ENCODE measurements at places on chromosomes 5 and 9.

DNA sequence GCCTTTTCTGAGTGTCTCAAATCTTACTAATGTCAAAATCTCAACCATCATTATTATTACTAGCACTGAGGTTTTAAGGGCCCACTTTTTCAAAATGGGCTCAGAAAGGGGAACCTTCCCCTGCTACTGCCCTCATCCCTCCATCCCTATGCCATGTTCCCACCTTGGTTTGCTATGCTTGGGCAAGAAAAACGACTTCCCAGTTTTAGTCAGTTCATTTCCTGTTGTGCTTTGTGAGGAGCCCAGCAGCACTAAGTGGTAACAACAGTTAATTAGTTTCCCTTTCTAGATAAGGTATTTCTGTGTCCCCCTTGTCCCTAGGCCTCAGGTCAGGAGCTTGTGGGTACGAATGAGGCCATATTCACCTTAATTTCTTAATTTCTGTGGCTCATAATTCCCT is 595.2 kb downstream of the RAB3C start:
- DNase-seq = no peak

- peak; percentile 22 for DNase-seq
Measured at GRCh38 chr9:114524247-114524681, 19.0 kb upstream of the WHRN start.

DNA sequence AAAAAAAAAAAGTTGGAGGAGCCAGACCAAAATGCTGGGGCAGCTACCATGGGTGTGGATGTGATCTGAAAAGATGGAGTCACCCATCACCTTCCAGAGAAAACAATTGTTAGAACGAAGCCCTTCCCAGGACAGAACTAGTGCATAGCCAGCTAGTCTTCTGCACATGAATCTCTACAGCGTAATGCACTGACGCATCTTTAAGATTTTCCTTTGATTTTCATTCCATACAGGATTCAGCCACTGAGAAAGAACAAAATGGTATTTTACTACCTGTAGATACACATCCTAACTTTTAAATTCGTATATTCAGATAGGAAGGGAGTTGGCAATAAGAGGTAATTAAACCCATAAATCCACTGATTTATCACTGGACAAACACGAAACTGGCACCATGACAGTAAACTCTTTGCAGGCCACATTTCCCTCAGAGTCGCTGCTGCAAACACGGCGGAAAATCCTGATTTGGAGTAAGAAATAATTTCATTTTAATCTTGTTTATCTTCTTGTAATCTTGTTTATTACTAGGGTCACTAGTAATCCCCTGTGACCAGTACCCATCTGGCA is 206.6 kb downstream of the SPOCK1 start:
- DNase-seq = no peak

GRCh38 chr5:168529374-168530234 is 499 bp downstream of the FBLL1 start:
- DNase-seq = no peak

GRCh38 chr9:107949061-107949460 is 459.5 kb upstream of the KLF4 start:
- no peak for DNase-seq

- no peak for DNase-seq
Measured at GRCh38 chr9:68669218-68669617, 35.8 kb upstream of the PIP5K1B start.

DNA sequence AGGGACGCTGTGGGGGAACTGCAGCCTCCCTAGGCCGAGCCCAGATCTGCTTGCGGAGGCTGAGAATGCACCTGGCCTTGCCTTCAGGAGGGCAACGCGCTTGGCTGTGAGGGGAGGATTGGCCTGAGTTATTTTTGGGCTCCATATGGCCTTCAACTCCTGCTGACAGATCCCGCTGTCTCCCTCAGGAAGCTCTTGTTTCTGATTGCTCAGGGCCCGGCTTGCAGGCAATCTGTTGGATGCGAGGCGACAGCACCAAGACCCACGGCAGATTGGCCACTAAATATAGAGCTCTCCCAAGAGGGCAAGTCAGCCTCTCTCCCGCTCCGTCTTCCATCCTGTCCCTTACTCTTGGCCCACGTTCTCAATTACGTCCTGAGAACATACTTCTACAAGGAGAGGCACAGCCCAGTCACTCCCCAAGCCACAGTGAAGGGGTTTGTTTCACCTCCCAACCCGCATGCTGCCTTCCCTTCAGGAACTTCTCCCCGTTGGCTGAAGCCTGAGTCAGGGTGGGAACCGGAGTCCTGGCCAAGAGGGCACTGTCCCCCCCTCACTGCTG is 53.6 kb downstream of the RASGEF1C start:
- DNase-seq = no peak

GRCh38 chr9:75844321-75844720 is 46.2 kb upstream of the PCSK5 start:
- DNase-seq = no peak

GRCh38 chr9:126699401-126699881 is 85.7 kb downstream of the LMX1B start:
- DNase-seq = no peak

GRCh38 chr9:124353811-124354274 is 61.4 kb downstream of the PSMB7 start:
- no peak for DNase-seq

GRCh38 chr9:92561374-92562330 is 25.9 kb upstream of the ECM2 start:
- DNase-seq = peak; percentile 68

DNA sequence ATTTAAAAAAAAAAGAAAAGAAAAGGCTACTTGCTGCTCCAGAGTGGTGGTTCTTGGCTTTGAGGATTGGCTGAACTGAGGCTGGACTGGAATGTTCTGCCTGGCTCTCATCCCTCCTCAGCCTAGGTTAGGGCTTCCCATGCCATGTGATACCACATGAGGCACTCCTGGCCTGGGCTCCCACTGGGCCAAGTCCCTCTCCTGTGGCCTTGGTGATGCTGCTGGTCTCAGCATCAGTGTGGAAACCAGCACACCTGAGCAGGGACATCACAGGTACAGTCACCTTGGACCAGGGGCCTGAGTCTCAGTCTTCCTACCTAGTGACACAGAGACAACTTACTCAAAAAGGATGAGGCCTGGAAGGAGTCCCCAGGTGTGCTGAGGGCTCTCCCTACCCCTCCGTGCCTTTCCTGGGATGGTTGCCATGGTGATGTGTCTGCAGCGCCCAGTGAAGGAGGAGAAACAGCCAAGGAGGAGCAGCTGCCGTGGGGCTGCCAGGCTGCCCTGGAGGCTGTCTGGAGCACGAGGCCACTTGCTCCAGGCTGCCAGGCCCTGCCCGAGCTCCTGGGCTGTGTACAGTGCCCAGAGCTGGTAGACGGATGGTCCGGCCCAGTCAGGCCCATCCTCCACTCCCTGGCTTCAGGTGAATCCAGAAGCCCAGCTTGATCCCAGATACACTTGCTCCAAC is 71.0 kb downstream of the WNK2 start:
- DNase-seq = no peak

- DNase-seq = no peak
Measured at GRCh38 chr9:108166519-108166918, 677.0 kb upstream of the KLF4 start.

DNA sequence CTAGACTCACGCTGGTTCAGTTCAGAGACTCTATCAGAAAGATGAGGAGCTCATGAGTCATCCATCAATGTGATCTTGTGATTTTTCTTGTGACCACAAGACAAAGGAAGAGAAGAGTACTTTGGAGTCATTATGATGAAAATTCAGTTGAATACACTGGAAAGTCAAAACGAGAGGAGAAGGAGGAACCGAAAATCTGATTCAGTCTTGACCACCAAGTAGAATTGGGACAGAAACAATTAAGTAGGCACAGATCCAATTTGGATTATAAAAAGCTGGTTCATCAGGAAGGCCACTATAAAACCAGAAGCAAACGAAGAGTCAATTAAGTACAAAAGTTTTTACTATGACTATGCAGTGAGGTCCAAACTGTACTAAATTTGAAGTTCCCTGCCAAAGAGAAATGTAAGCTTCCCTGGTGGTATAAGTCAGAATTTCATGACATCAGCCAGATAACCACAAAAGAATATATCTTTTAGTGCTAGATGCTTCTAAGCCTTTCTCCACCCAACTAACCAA is 90.9 kb downstream of the THBS4 start:
- peak; percentile 21 for DNase-seq

- DNase-seq = peak; percentile 66
Measured at GRCh38 chr5:57493034-57493433, 10.4 kb upstream of the ACTBL2 start.

- DNase-seq = no peak
Measured at GRCh38 chr9:14529054-14529453, 164.2 kb downstream of the ZDHHC21 start.

- peak; percentile 6 for DNase-seq
Measured at GRCh38 chr9:136886610-136887597, 588 bp downstream of the TRAF2 start.

DNA sequence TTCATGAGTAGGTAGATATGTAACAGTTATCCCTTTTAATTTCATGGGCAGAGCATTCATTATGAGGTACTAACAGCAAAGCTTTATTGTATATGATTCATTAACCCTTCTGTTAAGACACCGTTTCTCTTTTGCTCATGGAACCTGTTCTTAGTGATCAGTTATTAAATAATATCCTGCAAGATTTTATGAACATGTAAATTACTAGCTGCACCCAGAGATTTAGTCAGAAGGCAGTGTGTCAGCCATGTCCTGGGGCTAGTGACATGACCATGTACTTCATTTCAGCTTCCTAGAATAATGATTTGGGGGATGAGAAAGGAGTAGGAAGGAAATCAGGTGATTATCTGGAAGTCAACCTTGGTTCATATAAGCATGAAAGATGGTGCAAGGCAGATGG is 7.0 kb downstream of the MAST4 start:
- DNase-seq = no peak

DNA sequence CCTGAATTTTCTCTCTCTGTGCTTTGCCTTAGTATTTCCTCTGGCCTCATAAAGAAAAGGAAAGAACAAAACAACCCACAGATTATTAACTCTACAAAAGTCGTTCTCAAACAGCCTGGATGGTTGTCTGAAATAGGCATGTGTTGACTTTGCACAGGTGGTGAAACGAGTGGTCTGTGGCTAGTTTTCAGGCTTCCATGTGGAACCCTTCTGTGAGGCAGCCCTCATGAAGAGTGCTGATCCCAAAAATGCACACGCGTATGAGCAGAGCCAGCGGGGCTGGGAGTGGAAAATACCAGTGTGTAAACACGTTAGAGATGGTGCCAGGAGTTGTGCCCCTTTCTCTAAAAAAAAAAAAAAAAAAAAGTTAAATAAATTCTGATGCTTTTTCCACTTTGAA is 4.9 kb upstream of the PSAT1 start:
- DNase-seq = no peak

DNA sequence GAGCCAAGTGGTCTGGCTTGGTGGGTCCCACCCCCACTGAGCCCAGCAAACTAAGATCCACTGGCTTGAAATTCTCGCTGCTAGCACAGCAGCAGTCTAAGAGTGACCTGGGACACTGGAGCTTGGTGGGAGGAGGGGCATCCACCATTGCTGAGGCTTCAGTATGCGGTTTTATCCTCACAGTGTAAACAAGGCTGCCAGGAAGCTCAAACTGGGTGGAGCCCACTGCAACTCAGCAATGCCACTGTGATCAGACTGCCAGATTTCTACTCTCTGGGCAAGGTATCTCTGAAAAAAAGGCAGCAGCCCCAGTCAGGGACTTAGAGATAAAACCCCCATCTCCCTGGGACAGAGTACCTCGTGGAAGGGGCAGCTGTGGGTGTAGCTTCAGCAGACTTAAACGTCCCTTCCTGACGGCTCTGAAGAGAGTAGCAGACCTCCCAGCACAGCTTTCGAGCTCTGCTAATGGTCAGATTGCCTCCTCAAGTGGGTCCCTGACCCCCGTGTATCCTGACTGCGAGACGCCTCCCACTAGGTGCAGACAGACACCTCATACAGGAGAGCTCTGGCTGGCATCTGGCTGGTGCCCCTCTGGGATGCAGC is 18.2 kb upstream of the STK32A start:
- DNase-seq = peak; percentile 30

GRCh38 chr9:108245331-108245730 is 610.5 kb downstream of the ACTL7B start:
- DNase-seq = no peak

GRCh38 chr9:23438299-23438907 is 387.6 kb downstream of the ELAVL2 start:
- no peak for DNase-seq

- DNase-seq = no peak
Measured at GRCh38 chr5:135339623-135340022, 59.4 kb downstream of the MACROH2A1 start.

DNA sequence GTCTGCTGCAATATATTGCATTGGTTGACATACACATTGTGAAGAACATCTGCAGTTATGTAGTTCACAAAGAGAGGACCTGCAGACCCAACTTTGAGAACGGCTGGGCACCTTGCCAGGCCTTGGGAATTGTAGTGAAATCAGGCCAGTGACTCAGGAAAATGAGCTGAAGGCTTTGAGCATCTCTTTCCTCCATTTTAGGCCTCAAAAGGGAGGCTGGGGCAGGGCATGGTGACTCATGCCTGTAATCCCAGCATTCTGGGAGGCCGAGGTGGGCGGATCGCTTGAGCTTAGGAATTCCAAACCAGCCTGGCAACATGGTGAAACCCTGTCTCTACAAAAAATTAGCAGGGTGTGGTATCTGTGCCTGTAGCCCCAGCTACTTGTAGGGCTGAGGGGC is 1.4 kb upstream of the IPPK start:
- DNase-seq = peak; percentile 84

DNA sequence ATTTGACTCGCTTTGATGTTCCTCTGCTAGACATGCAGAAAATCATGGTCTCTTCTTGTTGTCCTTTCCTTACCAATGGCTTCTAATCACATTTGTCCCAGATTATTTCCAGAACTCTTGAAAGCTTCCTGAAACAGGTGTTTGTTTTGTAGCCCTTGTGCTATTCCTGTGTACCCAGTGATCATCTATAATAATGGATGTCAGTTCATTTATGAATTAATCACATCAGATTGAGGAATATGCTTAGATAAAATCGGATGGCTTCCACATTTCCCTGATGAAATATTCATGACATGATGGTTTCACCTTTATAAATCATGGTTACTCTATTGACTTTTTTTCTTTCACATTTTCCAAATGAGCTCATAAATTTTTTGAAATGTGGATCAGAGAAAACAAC is 359.0 kb upstream of the DMAC1 start:
- no peak for DNase-seq

DNA sequence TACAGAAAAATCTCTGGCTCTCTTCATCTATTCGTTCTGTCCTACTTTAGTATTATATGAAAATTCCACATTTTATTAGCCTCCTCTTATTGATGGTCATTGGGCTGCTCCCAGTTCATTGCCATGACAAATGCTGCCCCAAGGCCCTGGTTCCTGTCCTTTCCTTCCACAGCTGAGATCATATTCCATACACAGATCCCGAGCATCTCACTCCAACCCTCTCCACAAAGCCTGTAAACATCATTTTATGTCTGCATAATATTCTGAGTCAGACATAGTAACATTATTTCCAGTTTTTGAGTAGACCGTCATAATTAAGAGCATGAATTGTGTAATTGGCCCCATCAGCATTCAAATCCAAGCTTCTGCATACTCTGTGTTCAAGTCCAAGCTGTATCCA is 86.3 kb downstream of the MVB12B start:
- no peak for DNase-seq

Measured in fibroblast of lung (primary cell).